ENCODE measurements at places on chromosomes 1 and 21. TPM values are rescaled to one million over a fixed set of nuclear protein-coding genes. Genes with fewer than 3 reads are reported as not detected.

GRCh38 chr1:233006541-233006973 is 56.1 kb downstream of the NTPCR start:
- H3K27me3 ChIP-seq: no peaks in the 10 kb centered on the region
- H3K4me1 ChIP-seq: no peaks in the 10 kb centered on the region
- no peak for DNase-seq
- H3K4me3 ChIP-seq: no peak overlapping the region

The BTBD8 gene
- polyA plus RNA-seq: not detected

GRCh38 chr1:230865062-230865817 is 3.1 kb downstream of the C1orf198 start:
- H3K27ac ChIP-seq: no peak overlapping the region
- no peaks in the 10 kb centered on the region for H3K36me3 ChIP-seq
- DNase-seq: no peak
- H3K4me1 ChIP-seq: peaks cover 17% of the 10 kb centered on the region
- peaks cover 10% of the 10 kb centered on the region for H3K27me3 ChIP-seq

The CHI3L1 gene
- polyA plus RNA-seq: not detected

DNA sequence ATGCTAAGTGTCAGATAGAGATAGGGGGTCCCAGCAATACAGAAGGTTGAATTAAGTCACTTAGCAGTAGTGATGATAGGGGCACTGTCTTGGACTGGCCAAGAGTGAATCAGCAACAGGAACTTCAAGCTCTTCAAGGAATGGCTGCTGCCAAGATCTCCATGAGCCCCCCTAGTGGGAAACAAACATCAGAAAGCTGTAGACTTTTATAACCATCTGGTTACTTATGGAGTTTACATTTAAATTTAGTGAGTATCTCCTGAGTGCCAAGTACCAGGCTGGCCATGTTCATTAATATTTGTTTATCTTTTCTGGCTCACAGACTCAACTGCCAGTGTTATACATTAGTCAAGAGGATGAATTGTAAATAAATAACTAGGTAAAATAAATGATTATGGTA is 327.3 kb downstream of the TTLL7 start:
- no peak overlapping the region for H3K4me3 ChIP-seq
- no peaks in the 10 kb centered on the region for H3K27me3 ChIP-seq

GRCh38 chr1:187114792-187115191 is 286.0 kb downstream of the PLA2G4A start:
- no peaks in the 10 kb centered on the region for H3K27me3 ChIP-seq
- no peaks in the 10 kb centered on the region for H3K36me3 ChIP-seq
- no peak overlapping the region for H3K4me3 ChIP-seq
- no peak for DNase-seq

DNA sequence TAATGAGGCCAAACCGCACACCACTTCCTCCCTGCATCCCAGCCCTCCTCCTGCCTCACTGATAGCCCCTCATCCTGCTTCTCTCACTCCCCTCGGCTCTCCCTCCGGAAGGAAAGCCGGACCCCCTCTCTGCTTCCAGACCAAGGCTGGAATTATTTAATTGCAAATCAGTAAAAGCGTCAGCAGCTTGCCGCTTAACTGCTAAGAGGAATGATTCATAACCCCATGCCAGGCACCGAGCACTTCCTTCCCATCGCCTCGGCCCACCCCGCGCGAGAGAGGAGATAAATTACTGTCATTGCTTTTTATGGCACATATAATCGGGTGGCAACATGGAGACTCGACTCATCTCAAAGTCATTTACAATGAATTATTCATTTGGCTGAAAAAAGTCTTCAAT is 77.3 kb downstream of the UBIAD1 start:
- H3K36me3 ChIP-seq: no peaks in the 10 kb centered on the region
- H3K27ac ChIP-seq: no peak overlapping the region
- no peak for DNase-seq
- no peaks in the 10 kb centered on the region for H3K4me1 ChIP-seq
- H3K27me3 ChIP-seq: no peaks in the 10 kb centered on the region
- no peak overlapping the region for H3K4me3 ChIP-seq

The NTMT2 gene
- not detected for polyA plus RNA-seq

GRCh38 chr1:23251812-23252211 is 34.5 kb upstream of the HTR1D start:
- no peaks in the 10 kb centered on the region for H3K4me1 ChIP-seq

GRCh38 chr1:93239863-93240262 is 59.3 kb downstream of the CCDC18 start:
- H3K27ac ChIP-seq: no peak overlapping the region
- peaks cover 31% of the 10 kb centered on the region for H3K36me3 ChIP-seq
- H3K4me3 ChIP-seq: no peak overlapping the region
- H3K4me1 ChIP-seq: no peaks in the 10 kb centered on the region
- DNase-seq: no peak
- no peaks in the 10 kb centered on the region for H3K27me3 ChIP-seq

- no peak overlapping the region for H3K4me3 ChIP-seq
- no peaks in the 10 kb centered on the region for H3K4me1 ChIP-seq
- H3K27ac ChIP-seq: no peak overlapping the region
- no peak for DNase-seq
- H3K27me3 ChIP-seq: no peaks in the 10 kb centered on the region
Measured at GRCh38 chr1:217088011-217088410, 364.8 kb upstream of the ESRRG start.

GRCh38 chr1:235289859-235290739 is 37.9 kb downstream of the ARID4B start:
- no peak for DNase-seq
- peaks cover 3% of the 10 kb centered on the region for H3K36me3 ChIP-seq
- H3K4me3 ChIP-seq: peak overlapping the region; percentile 28
- no peaks in the 10 kb centered on the region for H3K27me3 ChIP-seq
- H3K27ac ChIP-seq: no peak overlapping the region

Data from CD4-positive, CD25-positive, alpha-beta regulatory T cell (primary cell).